ENCODE measurements at places on chromosomes 1 and 21.

GRCh38 chr21:42107881-42108553 is 36.9 kb downstream of the UMODL1 start:
- no peak for DNase-seq

- DNase-seq = no peak
Measured at GRCh38 chr1:214306269-214306668, 25.3 kb downstream of the SMYD2 start.

GRCh38 chr21:45225741-45226327 is 61.9 kb downstream of the POFUT2 start:
- no peak for DNase-seq

- DNase-seq = no peak
Measured at GRCh38 chr21:25176637-25177412, 430.5 kb downstream of the MRPL39 start.
